ENCODE measurements at places on chromosomes 2 and 18. TPM values are rescaled to one million over a fixed set of nuclear protein-coding genes. Genes with fewer than 3 reads are reported as not detected.

DNA sequence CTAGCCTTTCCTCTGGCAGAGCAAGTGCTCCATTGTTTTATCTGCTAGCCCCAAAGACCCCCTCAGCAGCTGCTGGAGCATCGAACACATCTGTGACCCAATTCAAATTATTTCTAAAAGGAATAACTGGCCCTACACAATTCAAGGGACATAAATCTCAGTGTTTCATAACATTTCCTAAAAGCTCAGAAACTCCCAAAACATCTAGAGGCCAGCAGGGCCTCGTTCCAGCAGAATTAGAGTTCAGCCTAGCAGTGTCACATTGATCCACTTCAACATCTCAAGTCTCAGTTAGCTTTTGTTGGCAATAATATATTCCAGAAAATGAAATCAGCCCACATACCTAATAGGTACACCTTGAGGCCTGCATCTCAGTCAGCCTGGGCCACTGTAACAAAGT lies 179.1 kb downstream of the ETAA1 start:
- H3K27ac ChIP-seq: no peak overlapping the region
- H3K27me3 ChIP-seq: no peaks in the 10 kb centered on the region
- H3K4me3 ChIP-seq: no peak overlapping the region

Gene COPS8
- total RNA-seq: 40.8 TPM

Gene MARCHF4
- total RNA-seq: not detected

Gene LHCGR
- total RNA-seq: not detected

DNA sequence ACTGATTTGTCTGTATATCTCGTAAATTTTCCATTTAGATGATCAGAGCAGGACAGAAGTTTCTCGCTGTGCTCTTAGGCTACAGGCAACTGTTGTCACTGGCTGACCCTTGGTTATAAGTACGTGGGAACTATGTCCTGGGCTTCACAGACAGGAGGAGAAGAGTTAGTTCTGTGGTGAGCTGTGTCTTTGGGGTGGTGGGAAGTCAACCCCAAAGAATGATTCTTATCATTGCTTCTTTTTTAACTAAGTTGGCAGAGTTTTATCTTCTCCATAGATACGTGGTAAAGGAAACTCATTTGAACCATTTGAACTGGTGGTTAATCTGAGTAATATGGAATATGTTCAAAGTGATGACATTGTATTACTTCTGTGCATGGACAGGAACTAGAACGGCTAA lies 230.6 kb upstream of the EPAS1 start:
- no peaks in the 10 kb centered on the region for H3K4me1 ChIP-seq
- DNase-seq: no peak
- H3K27me3 ChIP-seq: no peaks in the 10 kb centered on the region
- H3K36me3 ChIP-seq: no peaks in the 10 kb centered on the region

DNA sequence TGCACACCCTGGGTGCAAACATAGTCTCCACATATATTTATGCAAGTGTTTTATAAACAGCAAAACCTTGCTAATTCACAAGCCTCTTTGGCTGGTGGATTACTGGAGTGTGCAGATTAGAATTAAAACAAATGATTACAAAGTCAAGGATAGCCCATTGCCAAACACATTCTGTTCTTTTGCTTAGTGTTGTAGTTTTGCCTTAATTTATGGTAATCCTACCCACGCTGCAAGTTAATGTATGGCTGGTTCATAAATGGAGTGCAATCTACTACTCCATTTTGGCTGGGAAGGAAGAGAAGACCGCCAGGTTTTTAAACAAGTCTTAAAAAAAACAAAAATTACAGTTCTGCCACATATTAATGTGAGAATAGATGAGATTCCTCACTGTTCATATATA lies 883.1 kb upstream of the KLHL29 start:
- no peak overlapping the region for H3K4me3 ChIP-seq
- H3K36me3 ChIP-seq: no peaks in the 10 kb centered on the region
- no peak for DNase-seq
- no peak overlapping the region for H3K27ac ChIP-seq
- H3K27me3 ChIP-seq: no peaks in the 10 kb centered on the region

DNA sequence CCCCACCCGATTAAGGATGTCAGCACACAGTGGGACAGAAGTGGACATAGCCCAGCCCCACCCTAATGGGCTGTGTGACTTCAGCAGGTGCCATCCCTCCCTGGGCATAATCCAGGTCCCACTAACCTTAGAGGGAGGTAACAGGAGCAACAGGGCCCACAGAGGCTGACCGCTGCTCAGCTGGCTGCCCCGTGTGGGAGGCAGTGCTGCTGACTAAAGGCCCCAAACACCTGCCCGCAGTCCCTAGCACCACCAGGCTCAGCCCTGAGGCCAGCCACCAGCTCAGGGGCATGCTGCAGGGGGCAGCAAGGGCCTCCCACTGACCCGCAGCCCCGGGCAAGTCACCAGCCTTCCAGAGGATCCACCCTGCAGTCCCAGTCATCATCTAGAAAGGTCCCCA lies 14.6 kb downstream of the BIN1 start:
- no peaks in the 10 kb centered on the region for H3K36me3 ChIP-seq
- no peak overlapping the region for H3K4me3 ChIP-seq
- H3K27me3 ChIP-seq: no peaks in the 10 kb centered on the region
- no peaks in the 10 kb centered on the region for H3K4me1 ChIP-seq
- H3K27ac ChIP-seq: no peak overlapping the region

- H3K27ac ChIP-seq: no peak overlapping the region
- no peaks in the 10 kb centered on the region for H3K27me3 ChIP-seq
- H3K4me1 ChIP-seq: no peaks in the 10 kb centered on the region
- H3K36me3 ChIP-seq: no peaks in the 10 kb centered on the region
- DNase-seq: no peak
Observed at GRCh38 chr2:43327119-43327518, 100.7 kb upstream of the ZFP36L2 start.
